ENCODE measurements at places on chromosomes 16 and 17. TPM values are rescaled to one million over a fixed set of nuclear protein-coding genes. Genes with fewer than 3 reads are reported as not detected.

DNA sequence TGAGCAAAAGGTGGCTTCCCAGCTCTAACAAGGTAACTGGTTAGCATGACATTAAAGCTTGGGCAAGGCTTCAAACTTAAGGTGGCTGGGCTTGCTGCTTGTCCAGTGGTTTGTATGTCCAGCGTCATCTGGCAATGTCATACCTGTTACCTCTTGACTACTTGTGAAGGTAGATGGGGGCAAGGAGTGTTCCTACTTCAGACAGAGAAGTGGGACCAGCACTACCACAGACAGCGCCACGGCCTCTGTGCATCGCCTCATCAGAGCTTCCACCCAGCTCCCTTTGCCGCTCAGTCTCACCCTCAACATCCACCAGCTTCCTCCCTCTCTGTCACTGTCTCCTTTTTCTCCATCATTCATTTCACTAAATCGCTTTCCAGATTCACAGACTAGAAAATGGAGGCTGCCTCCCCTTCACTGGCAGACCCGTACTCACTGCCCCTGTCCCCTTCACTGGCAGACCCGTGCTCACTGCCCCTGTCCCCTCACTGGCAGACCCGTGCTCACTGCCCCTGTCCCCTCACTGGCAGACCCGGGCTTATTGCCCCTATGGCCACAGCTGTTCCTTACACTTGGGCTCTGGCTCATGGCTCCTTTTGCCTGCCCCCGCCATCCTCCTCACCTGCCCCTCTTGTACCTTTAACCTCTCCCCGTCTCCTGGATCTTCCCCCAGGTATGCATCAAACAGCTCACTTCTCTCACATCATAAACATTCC lies 14.8 kb downstream of the CYB5D2 start:
- peaks cover 4% of the 10 kb centered on the region for H3K4me1 ChIP-seq
- no peak overlapping the region for H3K4me3 ChIP-seq
- DNase-seq, result no peak
- H3K27ac ChIP-seq, result no peak overlapping the region
- no peaks in the 10 kb centered on the region for H3K27me3 ChIP-seq
- H3K36me3 ChIP-seq, result no peaks in the 10 kb centered on the region

DNA sequence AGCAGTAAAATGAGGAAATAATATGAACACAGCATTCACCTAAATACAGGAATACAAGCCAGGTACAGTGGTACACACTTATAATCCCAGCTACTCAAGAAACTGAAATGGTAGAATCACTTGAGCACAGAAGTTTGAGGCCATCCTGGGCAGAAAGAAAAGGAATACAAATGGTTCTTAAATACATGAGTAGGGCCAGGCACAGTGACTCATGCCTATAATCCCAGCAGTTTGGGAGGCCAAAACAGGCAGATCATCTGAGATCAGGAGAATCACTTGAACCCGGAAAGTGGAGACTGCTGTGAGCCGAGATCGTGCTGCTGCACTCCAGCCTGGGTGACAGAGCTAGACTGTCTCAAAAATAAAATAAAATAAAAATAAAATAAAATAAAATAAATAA lies 23.0 kb upstream of the SMG8 start:
- peaks cover 23% of the 10 kb centered on the region for H3K36me3 ChIP-seq
- no peak for DNase-seq
- H3K27ac ChIP-seq, result no peak overlapping the region

DNA sequence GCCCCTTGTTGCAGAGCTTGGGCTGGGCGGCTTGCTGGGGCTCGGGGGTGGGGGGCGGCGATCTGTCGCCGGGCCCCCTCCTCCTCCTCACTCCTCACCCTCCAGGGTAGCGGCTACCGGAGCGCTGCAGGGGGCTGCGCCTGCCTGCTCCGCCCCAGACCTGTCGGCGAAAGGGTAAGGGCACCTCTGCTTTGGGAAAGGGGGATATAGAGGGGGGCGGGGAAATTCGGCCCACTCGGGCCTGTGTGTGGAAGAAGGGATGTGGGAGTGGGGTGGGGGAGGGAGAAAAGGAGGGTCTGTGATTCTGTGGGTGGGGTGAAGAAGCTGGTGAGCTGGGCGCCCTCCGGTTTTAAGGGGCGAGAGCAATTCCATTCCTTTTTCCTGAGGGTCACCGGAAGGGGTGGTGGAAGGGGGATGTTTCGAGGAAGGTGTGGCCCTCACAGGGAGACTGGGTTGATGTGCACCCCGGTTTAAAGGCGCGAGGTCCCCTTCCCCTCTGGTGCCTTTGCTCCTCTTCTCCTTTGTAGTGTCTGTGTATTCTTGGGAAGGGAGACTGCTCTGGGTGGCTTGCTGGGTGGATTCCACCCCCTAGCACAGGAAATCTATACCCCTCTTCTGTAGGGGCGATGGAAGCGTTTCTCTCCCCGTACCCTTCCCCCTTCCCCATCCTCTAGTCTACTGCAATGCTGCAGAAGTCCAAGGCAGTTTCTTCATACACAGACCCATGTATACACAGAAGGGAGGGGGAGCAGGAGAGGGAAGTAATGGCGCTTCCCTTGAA lies 878 bp downstream of the TAOK1 start:
- H3K27me3 ChIP-seq, result no peaks in the 10 kb centered on the region
- peak overlapping the region; percentile 87 for H3K4me3 ChIP-seq
- peak; percentile 45 for DNase-seq
- no peaks in the 10 kb centered on the region for H3K36me3 ChIP-seq
- peak overlapping the region; percentile 1 for H3K27ac ChIP-seq

- H3K36me3 ChIP-seq, result no peaks in the 10 kb centered on the region
- no peaks in the 10 kb centered on the region for H3K27me3 ChIP-seq
- no peak overlapping the region for H3K27ac ChIP-seq
- H3K4me1 ChIP-seq, result no peaks in the 10 kb centered on the region
- no peak overlapping the region for H3K4me3 ChIP-seq
Measured at GRCh38 chr16:13136901-13137300, 235.5 kb downstream of the SHISA9 start.

GRCh38 chr16:8855051-8855786 lies 13.6 kb downstream of the CARHSP1 start:
- no peak for DNase-seq
- H3K4me3 ChIP-seq, result no peak overlapping the region
- H3K36me3 ChIP-seq, result peaks cover 3% of the 10 kb centered on the region
- H3K4me1 ChIP-seq, result peaks cover 15% of the 10 kb centered on the region
- no peak overlapping the region for H3K27ac ChIP-seq
- no peaks in the 10 kb centered on the region for H3K27me3 ChIP-seq

GRCh38 chr17:75241143-75241430 lies 20.3 kb downstream of the GGA3 start:
- DNase-seq, result no peak
- no peak overlapping the region for H3K27ac ChIP-seq
- no peaks in the 10 kb centered on the region for H3K4me1 ChIP-seq
- H3K36me3 ChIP-seq, result peaks cover 65% of the 10 kb centered on the region

FBXO39 gene
- 0.20 TPM for total RNA-seq
